ENCODE measurements at places on chromosomes 3 and 15.
A peak's percentile ranks its signal among the peaks of the same experiment; 100 is the strongest.

DNA sequence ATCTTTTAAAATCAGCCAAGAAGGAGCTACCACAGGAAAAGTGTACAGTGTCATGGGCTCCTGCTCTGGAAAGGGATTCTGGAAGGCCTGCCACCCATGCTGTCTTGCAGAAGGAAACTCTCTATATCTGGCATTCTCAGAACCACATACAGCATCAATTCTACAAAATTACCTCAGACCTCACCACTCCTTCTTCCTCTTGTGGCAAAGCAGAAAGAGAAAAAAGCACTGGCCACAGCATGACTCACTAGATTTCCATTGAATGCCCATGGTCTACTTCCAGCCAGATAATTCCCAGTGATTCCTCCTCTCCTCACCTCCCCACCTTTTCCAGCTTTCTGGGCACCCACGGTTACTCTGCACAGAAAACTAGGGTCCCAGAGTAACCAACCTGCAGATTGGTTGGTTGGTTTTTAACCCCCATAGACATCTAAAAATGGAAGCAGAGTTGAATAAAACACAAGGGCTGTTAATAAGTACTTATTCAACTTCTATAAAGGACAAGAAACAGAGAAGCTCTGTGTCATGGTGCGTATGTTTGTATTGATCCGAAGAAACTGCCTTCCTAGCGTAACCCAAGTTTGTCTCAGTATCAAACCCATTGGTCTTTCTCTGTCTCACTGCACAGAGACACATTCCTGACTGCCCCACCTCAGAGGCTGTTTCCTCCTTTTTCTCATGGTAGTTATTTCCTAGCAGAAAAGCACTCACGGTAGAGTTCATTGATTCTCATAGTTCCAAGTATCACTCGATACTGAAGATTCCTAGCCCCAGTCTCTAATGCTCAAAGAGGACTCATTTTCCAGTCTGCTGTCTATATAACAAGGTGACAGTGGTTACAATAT is 67.7 kb downstream of the LDHAL6B start:
- no peak for DNase-seq

- no peak for DNase-seq
These were observed 300.0 kb upstream of the CTNNB1 start for GRCh38 chr3:40899286-40899712.

DNA sequence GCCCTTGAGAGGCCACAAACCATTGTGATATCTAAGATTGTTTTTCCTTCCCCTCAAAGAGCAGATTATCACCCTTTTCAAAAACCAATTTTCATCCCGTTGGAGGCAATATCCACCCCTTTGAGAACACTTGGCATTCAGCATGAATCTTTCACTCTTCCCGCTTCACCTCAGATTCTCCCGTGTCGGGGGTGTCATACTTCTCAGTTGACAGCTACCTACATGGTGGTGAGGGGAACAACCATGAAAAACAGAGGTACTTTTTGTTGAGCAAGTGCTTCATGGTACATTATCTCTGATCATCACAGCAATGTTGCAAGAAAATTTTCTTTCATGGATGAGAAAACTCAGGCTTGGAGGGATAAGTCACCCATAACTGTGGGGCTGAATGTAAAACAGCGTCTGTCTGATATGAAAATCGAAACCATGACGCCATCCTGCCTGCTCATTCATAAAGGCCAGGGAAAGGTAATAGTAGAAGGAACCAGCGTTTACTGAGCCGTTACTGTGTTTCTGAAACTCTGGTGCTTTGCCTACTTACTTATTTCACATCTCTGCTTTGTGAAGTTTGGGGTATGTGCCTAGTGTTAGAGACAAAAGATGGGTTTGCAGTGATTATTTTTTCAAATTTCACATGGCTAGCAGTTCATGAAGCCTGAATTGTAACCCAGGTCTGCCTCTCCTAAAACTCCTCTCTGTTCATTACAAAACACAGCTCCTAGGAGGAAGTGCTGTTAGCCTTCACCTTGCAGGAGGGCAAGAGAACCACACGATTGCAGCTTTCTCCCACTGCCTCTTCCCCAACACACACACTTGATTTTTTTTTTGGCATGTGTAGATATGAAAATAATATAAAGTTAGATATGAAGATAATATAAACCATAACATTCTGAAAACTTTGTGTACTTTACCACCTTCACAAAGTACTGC is 35.4 kb downstream of the SV2B start:
- no peak for DNase-seq

DNA sequence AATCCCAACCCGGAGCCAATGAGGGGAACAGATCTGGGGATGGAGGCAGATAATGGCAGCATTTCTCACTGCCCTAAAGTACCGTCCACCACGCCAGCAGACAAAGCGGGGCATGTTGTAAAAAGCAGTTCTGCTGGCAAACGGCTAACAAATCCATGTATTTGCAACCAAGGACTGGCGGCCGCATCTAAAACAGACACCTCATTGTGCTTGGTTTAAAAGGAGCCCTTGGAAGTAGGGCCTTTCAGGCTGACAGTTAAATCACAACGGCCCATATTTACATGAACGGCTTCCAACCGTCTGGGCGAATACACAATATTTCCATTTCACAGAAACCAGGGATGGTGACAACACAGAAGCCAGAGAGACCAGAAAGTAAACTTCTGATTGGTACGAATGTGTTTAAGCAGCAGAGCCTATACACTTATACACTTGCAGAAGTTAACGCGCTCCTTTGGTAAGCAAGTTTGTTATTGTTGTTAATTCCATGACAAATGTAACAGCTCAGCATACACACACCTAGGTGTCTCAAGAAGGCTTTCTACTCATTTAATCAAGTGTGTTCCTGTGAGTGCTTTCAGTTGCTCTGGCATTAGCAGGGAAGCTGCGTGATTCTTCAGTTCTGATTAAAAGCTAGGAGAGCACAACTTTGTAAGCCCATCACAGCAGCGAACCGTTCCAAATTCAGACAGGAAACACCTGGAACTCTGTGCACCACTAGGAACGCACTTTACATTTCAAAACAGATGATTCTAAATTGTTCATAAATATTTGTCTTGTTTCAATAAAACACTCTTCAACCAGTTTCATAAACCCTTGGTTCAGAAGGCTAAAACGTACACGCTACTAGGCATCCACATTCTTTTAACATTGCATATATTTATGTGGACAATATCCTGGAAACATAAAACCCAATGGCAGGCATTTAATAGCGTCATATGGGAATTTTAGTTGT is 112.9 kb downstream of the PDZRN3 start:
- DNase-seq = no peak

DNA sequence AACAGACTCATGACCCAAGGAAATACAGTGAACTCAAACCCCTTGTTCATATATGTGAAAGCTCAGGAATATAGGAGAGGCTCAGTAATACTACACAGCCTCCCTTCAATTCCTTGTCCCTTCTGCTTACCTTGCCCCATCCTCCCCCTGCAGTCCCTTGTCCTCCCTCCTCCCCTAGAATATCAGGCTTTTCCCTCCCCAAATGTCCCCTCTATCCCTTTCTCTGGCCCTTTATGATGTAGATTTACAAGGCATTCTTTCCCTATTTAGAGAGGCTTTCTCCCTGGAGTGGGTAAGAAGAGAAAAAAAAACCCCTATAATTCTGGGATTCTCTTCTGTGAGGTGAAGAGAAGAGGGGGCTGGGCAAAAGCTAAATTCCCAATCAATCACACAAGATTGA is 64.9 kb upstream of the KBTBD8 start:
- DNase-seq = no peak

DNA sequence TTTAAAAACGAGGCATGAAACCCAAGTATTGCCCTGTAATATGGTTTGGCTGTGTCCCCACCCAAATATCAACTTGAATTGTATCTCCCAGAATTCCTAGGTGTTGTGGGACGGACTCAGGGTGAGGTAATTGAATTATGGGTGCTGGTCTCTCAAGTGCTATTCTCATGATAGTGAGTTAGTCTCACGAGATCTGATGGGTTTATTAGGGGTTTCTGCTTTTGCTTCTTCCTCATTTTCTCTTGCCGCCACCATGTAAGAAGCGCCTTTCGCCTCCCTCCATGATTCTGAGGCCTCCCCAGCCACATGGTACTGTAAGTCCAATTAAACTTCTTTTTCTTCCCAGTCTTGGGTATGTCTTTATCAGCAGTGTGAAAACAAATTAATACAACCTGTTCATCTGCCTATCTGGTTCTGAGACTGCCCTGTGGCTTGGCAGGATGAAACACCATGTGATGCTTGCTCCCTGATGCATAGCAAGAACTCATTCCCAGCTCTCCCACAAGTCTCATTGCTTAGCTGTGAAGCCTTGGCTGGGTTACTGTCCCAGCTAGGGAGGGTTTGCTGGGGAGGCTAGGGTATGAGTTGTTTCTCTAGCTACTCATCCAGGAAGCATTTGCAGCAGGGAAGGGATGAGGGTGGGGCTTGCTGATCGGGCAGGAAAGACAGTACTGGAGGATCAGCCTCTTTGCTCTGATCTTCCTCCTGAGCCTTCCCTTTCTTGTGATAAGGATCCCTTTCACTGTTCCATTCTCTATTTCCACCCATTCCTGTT is 3.7 kb upstream of the SQOR start:
- no peak for DNase-seq

GRCh38 chr15:45645026-45645980 is 10.5 kb downstream of the SQOR start:
- no peak for DNase-seq

DNA sequence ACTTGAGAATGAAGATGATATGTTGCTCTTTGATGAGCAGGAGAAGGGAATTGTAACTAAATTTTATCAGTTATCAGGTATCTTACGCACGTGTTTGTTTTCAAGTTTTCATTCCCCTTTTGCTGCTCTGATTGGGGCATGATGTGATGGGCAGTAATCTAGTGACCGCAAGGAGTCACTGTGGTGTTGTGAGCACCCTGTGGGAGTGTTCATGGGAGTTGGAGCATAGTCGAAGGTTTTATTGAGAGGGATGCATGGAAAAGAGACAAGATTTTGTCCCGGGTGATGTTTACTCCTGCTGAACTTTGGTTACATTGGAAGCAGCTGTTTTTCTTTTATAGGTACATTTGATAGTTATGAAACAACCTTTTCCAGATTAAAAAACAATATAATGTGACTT is 2.1 kb downstream of the FAN1 start:
- DNase-seq = no peak

DNA sequence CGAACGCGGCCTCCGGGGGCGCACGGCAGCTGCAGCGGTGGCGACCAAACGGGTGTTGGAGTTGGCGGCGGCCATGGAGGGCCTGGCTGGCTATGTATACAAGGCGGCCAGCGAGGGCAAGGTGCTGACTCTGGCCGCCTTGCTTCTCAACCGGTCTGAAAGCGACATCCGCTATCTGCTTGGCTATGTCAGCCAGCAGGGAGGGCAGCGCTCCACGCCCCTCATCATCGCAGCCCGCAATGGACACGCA is 725 bp downstream of the FEM1B start:
- no peak for DNase-seq

GRCh38 chr3:52983828-52984227 is 62.0 kb downstream of the SFMBT1 start:
- DNase-seq = no peak

DNA sequence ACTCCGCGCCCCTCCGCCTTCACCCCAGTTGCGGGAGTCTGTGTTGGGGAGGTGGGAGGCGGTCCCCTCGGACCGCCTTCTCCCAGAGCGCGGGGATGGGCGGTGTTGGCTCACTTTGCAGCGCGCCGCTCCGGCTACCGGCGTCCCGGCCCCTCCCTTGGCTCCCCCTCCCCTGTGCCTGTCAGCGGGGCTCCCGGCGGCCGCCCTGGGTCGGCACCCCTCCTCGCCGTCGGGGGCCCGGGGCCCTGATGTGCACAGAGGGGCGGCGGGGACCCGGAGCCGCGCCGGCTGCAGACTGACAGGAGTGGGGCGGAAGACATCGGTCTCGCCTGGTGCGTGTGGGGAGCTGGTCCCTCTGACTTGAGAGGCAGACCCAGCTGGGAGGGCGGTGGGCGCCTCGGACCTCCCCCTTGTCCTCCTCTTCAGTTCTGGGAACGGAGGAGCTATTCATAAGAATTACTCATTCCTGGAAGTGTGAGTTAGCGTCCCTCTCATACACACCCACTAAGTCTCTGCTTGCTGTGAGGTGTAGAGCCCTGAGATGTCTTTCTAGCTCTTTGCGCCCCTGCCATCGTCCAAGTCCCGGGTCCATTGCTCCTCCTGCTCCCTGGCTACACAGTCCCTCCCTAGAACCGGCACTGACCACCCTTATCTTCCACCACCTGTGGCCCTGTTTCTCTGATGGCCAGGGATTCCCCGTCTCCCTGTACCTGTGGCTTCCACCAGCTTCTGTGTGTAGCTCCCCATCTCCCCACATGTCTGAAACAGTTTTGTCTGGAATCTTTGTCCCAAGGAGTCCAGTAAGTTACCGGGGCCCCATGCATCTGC is 42.3 kb upstream of the ROPN1 start:
- peak; percentile 1 for DNase-seq

GRCh38 chr3:16151109-16151508 is 23.4 kb upstream of the GALNT15 start:
- DNase-seq = no peak

- no peak for DNase-seq
These were observed 17.5 kb upstream of the RAD18 start for GRCh38 chr3:8980756-8981257.

GRCh38 chr3:196081834-196082618 is at the start of gene TFRC:
Gene TFRC, minus strand, starts transcription at chr3:196082090. Its CDS starts 4,991 bp downstream, at chr3:196077099.
- DNase-seq = peak; percentile 97

- no peak for DNase-seq
These were observed 23.9 kb upstream of the XIRP1 start for GRCh38 chr3:39216176-39216790.

DNA sequence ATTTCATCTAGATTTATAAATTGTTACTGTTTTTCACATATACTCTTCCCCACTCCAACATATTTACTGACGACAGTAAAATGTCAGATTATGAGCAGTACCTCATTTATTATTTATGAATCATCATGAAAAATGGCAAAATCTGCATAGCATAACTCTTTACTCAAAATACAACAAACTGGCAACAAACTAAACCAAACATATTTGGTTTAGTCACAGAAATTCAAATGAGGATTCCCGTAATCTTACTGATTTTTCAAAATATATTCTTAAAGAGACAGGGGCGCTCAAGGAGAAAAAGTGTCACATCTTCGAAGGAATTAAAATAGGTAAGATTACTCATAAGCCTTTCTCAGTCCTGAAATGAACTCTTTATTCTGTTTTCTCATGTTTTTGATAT is 3.0 kb upstream of the GPR87 start:
- DNase-seq = no peak

DNA sequence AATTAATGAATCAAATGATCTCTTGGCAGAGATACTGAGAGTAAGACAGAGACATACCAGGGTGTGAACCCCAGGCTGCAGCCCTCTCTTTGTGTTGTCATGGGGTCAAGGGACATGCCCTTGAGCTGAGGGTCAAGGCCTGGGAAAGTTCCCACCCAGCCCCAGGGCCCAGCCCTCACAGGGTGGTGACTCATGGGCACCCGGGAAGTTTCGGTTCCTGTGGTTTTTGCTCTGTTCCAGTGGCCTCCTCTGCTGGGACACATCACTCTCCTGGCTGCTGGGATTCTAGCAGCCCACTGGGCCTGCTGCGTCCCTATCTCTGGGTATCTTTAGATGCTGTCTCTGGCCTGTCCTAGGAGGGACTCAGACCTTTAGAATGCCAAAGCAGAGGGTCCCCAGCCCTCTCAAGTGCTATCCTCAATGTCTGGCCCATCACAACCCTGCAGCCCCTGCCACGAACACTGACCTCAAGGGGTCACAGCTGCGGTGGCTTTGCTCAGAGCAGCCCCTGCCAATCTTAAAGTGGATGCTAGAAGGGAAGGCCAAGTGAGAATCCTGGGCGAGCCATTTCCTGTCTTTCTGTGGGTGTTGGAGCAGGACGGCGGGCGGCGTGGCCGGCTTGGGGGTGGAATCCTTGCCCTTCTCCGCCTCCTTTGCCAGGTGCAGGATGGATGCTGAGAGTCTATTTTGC is 148.4 kb upstream of the TLE3 start:
- DNase-seq = no peak
